Activated CD4-positive, alpha-beta memory T cell treated with anti-CD3 and anti-CD28 coated beads for 36 hours (primary cell): ENCODE measurements at places on chromosomes 1 and 21. TPM values are rescaled to one million over a fixed set of nuclear protein-coding genes. Genes with fewer than 3 reads are reported as not detected.

DNA sequence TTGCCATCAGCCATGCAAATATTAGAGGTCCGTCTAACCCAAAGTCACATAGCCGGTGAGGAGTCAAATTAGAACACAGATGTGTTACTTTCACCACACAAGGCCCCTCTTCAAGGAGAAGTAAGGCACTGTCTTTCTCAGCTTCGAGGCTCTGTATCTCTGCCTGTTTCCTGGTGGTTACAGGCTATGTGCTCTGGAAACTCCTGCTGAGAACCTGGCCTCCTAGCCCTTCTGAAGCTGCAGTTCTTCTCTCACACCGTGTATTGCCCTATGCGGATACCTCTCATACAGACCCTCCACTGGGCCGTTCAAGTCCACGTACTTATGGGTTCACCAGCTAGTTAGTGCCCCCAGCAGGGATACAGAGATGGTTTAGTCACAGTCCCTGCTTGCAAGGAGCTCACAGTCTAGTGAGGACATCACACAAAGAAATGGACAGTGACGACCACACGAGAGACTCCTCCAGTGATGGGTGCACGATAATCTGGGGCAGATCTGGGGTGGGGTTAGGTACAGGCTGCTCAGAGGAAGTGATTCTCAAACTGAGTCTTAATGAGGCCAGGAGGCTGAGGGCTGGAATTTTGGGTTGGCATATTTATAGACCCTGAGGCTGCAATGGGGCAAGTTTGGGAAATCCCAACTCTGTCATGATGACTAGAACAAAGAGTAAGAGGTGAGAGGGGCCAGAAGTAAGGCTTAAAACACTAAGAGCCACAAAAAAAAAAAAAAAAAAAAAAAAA lies 22.8 kb upstream of the ELOA start:
- H3K27me3 ChIP-seq: no peaks in the 10 kb centered on the region
- peak; percentile 62 for DNase-seq
- no peaks in the 10 kb centered on the region for H3K36me3 ChIP-seq
- peaks cover 24% of the 10 kb centered on the region for H3K4me1 ChIP-seq

DNA sequence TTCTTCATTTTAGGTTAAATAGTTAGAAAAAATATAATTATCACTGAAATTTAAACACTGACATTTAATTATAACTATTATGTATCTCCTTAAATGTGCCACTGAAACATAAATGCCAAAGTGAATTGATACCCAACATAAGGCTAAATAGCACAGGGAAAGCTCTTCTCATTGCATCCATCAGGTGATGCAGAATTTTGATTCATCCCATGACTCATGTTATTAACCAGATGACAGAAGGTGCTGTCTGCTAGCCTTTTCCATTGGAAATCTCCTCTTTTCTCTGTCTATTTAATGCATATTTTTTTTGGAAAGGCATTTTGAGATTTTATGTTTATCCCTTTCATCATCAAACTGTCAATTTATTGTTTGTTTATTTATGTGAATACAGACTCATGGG lies 136.8 kb downstream of the KCNK2 start:
- no peak for DNase-seq
- no peak overlapping the region for H3K4me3 ChIP-seq
- H3K27ac ChIP-seq: no peak overlapping the region
- peaks cover 2% of the 10 kb centered on the region for H3K27me3 ChIP-seq
- H3K4me1 ChIP-seq: no peaks in the 10 kb centered on the region

GRCh38 chr1:105017587-105017986 lies 1267.9 kb downstream of the AMY1C start:
- no peak overlapping the region for H3K4me3 ChIP-seq
- H3K36me3 ChIP-seq: no peaks in the 10 kb centered on the region
- no peak for DNase-seq
- no peak overlapping the region for H3K27ac ChIP-seq
- H3K4me1 ChIP-seq: no peaks in the 10 kb centered on the region
- no peaks in the 10 kb centered on the region for H3K27me3 ChIP-seq

- H3K27ac ChIP-seq: no peak overlapping the region
- no peak for DNase-seq
- H3K36me3 ChIP-seq: no peaks in the 10 kb centered on the region
- no peak overlapping the region for H3K4me3 ChIP-seq
These were observed 130.1 kb downstream of the HMCN1 start for GRCh38 chr1:185864331-185864730.

GRCh38 chr1:14842361-14842760 lies 243.9 kb downstream of the KAZN start:
- H3K4me1 ChIP-seq: no peaks in the 10 kb centered on the region
- peaks cover 7% of the 10 kb centered on the region for H3K36me3 ChIP-seq
- no peak for DNase-seq
- H3K4me3 ChIP-seq: no peak overlapping the region
- H3K27ac ChIP-seq: no peak overlapping the region

GRCh38 chr1:155424091-155424490 lies 103.4 kb downstream of the RUSC1 start:
- H3K4me1 ChIP-seq: peaks cover 3% of the 10 kb centered on the region
- H3K4me3 ChIP-seq: no peak overlapping the region
- H3K36me3 ChIP-seq: no peaks in the 10 kb centered on the region
- H3K27ac ChIP-seq: no peak overlapping the region

GRCh38 chr1:33092438-33092837 lies 11.5 kb downstream of the AZIN2 start:
- no peaks in the 10 kb centered on the region for H3K27me3 ChIP-seq
- H3K36me3 ChIP-seq: no peaks in the 10 kb centered on the region
- no peak overlapping the region for H3K27ac ChIP-seq
- DNase-seq: no peak
- H3K4me3 ChIP-seq: no peak overlapping the region

- H3K4me1 ChIP-seq: peaks cover 13% of the 10 kb centered on the region
- no peak for DNase-seq
- no peak overlapping the region for H3K27ac ChIP-seq
- no peak overlapping the region for H3K4me3 ChIP-seq
- H3K27me3 ChIP-seq: no peaks in the 10 kb centered on the region
These were observed 31.7 kb downstream of the CHML start for GRCh38 chr1:241608379-241609033.

DNA sequence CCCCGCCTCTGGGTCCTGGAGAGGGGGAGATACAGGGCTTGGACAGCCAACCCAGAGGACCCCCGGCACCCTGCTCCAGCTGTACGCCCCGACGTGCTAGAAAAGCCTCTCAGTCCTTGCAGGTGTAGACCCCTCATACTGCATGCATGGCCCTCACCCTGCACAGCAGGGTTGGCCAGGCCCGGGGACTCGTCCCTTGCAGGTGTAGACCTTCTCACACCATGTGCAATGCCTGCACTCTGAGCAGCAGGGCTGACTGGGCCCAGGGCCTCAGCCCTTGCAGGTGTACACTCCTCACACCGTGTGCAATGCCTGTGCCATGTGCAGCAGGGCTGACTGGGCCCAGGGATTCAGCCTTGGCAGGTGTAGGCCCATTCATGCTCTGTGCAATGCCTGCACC lies 26.8 kb downstream of the WNT9A start:
- no peaks in the 10 kb centered on the region for H3K36me3 ChIP-seq
- DNase-seq: no peak
- H3K4me1 ChIP-seq: no peaks in the 10 kb centered on the region
- no peak overlapping the region for H3K4me3 ChIP-seq

- peaks cover 5% of the 10 kb centered on the region for H3K4me1 ChIP-seq
- no peak overlapping the region for H3K27ac ChIP-seq
- peaks cover 6% of the 10 kb centered on the region for H3K27me3 ChIP-seq
These were observed 164.6 kb downstream of the CYYR1 start for GRCh38 chr21:26408511-26408910.

DNA sequence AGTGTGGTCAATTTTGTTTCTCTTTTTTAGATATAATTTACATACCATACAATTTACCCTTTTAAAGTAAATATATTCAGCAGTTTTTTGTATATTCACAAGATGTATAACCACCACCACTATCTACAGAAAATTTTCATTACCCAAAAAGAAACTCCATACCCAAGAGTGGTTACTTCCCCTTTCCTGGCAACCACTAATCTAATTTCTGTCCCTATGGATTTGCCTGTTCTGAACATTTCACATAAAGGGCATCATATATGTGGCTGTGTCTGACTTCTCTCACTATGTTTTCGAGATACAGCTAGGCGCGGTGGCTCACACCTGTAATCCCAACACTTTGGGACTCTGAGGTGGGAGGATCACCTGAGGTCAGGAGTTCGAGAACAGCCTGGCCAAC lies 13.6 kb downstream of the PACC1 start:
- H3K36me3 ChIP-seq: peaks cover 45% of the 10 kb centered on the region
- no peak for DNase-seq
- H3K27me3 ChIP-seq: no peaks in the 10 kb centered on the region
- peaks cover 16% of the 10 kb centered on the region for H3K4me1 ChIP-seq

DNA sequence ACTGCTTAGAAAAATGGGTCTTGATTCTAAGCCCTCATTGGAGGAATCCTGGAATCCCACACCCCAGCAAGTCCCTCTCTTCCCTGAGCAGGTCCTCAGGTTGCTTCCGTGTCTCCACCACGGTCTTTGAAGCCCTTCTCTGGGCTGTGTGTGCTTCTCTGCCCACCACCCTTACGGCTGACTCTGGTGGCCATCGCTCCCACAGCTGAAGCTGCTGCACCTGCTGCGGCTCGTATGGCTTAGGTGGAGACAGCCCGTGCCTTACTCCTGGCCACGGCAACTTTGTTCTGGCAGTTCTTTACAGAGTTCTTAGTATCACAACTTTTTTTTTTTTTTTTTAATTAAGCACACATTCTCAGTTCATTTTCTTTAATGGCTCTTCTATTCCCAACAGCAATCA lies 10.9 kb upstream of the KIF26B start:
- no peaks in the 10 kb centered on the region for H3K36me3 ChIP-seq
- H3K4me3 ChIP-seq: no peak overlapping the region
- no peak for DNase-seq
- H3K4me1 ChIP-seq: no peaks in the 10 kb centered on the region
- peaks cover 16% of the 10 kb centered on the region for H3K27me3 ChIP-seq

DNA sequence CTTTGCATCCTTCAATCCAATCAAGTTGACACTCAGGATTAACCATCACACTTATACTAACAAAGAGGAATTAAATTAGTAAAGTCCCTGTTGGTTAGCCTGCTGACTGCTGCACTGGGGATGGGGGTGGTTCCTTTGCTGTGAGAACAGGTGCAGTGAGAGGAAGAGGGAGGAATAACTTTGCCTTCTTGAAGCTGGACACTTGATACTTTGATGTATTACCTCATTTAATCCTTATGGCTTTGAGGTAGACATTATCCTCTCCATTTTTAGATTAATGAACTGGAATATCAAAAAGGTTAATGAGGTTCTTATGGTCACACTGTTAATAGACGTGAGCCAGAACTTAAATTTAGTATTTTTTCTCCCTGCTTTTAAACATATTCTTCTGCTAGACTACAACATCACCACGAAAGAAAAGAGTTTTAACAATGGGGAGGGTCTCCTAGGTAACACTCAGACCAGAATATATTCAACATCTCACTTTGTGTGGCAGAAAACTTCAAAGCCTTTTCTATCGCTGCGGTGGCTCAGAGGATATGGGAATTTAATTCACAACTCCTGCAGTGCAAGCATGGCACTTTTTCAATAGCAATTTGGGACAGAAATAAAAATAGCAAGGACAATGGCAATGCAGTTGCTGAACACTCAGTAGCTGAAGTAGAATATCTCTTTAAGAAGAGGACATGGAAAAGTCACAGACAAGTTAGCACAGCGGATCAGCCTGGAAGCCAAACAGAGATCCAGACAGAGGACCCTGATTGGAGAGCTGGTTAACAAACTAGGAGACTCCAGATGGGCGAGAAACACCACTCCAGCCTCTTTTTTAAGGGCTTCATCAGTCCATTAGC lies 68.8 kb upstream of the DNAH14 start:
- H3K27ac ChIP-seq: no peak overlapping the region
- H3K4me3 ChIP-seq: no peak overlapping the region
- DNase-seq: no peak

- H3K36me3 ChIP-seq: no peaks in the 10 kb centered on the region
- no peak for DNase-seq
- no peak overlapping the region for H3K4me3 ChIP-seq
- H3K4me1 ChIP-seq: no peaks in the 10 kb centered on the region
These were observed 93.5 kb upstream of the CAMK1G start for GRCh38 chr1:209490013-209490412.

DNA sequence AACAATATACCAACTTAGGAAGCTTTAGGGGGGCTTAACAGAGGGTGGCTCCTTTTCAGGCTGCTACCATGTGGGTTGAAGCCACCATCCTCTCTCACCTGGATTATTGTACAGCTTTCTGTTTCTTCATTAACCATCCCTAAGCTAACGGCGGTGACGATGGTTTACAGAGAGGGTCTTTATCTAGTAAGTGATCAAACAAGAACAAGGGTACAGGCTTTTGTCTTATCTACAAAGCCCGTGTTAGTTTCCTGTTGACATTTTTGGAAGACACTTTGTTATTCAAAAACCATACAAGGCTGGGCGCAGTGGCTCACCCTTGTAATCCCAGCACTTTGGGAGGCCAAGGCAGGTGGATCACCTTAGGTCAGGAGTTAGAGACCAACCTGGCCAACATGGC lies 20.4 kb downstream of the SLC25A33 start:
- no peak for DNase-seq
- H3K4me3 ChIP-seq: no peak overlapping the region
- H3K27me3 ChIP-seq: no peaks in the 10 kb centered on the region
- H3K36me3 ChIP-seq: peaks cover 18% of the 10 kb centered on the region

GRCh38 chr1:248404024-248404423 lies 1.2 kb downstream of the OR2T1 start:
- no peaks in the 10 kb centered on the region for H3K4me1 ChIP-seq
- no peak overlapping the region for H3K4me3 ChIP-seq
- no peak for DNase-seq
- H3K27ac ChIP-seq: no peak overlapping the region
- H3K27me3 ChIP-seq: no peaks in the 10 kb centered on the region
- no peaks in the 10 kb centered on the region for H3K36me3 ChIP-seq

DNA sequence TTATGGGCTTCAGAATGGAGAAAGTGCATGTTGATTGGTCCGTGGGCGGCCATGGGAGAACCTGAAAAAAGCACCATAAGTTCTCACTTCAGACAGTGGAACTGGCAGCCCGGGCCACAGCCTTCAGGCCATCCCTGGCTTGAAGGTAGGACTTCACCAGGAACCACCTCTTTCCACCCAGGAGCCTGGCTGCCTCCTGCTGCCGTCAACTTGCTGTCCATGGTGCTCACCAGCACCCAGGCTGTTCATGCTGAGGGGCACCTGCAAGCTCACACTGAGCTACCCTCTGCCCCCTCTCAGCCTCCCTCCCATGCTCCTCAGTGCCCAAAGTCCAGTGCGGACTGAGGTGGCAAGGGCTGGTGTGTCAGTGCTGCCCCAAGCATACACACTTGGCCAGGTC lies 12.9 kb upstream of the FNBP1L start:
- no peak for DNase-seq
- no peak overlapping the region for H3K27ac ChIP-seq
- H3K27me3 ChIP-seq: peaks cover 1% of the 10 kb centered on the region
- no peaks in the 10 kb centered on the region for H3K36me3 ChIP-seq

The ANGPTL3 gene
- not detected for total RNA-seq

The F11R gene
- total RNA-seq: 21.3 TPM

The RHD gene
- not detected for total RNA-seq

The C1orf167 gene
- total RNA-seq: not detected

The HEATR1 gene
- 67.5 TPM for total RNA-seq

The BARHL2 gene
- not detected for total RNA-seq

The LCE2A gene
- not detected for total RNA-seq

The FAM89A gene
- 15.1 TPM for total RNA-seq

The OR2T35 gene
- total RNA-seq: not detected

The KLHL21 gene
- total RNA-seq: 19.4 TPM
